Fibroblast of skin of right quadriceps (primary cell): ENCODE measurements at places on chromosomes 16 and 17.
A peak's percentile ranks its signal among the peaks of the same experiment; 100 is the strongest.

GRCh38 chr17:2123375-2124251 lies 68.7 kb downstream of the HIC1 start:
- DNase-seq: no peak

DNA sequence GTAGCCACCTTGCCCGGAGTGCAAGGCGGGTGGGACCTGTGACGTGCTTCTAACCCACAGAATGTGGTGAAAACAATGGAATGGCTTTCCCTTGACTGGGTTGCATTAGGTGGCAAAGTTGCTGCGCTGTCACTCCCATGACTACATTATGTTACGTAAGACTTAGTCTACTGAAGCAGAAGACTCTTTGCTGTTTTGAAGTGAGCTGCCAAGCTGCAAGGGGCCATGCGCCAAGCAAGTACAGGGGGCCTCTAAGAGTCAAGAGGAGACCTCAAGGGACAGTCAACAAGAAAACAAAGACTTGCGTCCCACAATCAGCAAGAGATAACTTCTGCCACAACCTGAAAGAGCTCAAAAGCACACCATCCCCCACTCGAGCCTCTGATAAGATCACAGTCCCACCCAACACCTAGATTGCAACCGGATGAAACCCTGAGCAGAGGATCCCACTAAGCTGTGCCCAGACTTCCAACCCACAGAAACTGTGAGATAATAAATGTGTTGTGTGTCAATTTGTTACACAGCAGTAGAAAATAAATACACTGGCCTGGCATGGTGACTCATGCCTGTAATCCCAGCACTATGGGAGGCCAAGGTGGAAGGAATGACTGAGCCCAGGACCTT lies 16.5 kb downstream of the ANKRD11 start:
- peak; percentile 34 for DNase-seq

DNA sequence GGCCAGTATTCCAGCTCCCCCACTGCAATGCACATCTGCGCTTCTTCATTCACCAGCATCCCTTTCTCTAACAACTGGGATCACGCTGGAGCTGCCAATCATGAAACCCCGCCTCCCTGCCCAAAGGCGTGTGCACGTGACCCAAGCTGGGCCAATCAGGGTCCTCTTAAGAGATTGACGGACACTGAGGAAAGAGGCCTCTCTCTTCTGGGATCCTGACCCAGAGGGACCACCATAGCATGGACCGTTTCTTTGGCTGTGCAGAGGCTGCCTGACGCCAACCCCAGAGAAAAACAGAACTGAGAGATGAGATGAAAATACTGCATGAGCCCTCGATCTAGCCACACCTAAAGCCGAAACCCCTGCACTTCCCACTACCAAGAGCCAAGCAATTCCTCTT lies 32.0 kb downstream of the COTL1 start:
- DNase-seq: no peak

DNA sequence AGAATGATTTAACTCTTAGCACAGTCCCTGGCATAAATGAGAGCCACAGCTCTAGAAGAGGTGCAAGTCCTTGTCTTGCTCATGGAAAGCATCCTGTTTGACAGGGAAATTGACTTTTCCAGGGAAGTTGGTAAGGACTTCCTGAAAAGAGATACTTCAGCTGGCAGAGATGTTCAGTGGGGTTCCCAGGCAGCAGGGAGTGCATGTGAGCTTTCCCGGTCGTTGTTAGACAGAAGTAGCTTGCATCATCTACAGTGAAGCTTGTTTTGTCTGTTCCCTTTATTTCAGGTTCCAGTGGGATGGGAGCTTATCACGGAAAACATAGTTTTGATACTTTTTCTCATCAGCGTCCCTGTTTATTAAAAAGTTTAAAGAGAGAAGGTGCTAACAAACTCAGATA lies 22.9 kb downstream of the ALDH3A2 start:
- DNase-seq: no peak

- no peak for DNase-seq
Observed at GRCh38 chr16:89563639-89564392, 3.3 kb downstream of the RPL13 start.

GRCh38 chr16:49399594-49400364 lies 26.2 kb downstream of the C16orf78 start:
- no peak for DNase-seq

DNA sequence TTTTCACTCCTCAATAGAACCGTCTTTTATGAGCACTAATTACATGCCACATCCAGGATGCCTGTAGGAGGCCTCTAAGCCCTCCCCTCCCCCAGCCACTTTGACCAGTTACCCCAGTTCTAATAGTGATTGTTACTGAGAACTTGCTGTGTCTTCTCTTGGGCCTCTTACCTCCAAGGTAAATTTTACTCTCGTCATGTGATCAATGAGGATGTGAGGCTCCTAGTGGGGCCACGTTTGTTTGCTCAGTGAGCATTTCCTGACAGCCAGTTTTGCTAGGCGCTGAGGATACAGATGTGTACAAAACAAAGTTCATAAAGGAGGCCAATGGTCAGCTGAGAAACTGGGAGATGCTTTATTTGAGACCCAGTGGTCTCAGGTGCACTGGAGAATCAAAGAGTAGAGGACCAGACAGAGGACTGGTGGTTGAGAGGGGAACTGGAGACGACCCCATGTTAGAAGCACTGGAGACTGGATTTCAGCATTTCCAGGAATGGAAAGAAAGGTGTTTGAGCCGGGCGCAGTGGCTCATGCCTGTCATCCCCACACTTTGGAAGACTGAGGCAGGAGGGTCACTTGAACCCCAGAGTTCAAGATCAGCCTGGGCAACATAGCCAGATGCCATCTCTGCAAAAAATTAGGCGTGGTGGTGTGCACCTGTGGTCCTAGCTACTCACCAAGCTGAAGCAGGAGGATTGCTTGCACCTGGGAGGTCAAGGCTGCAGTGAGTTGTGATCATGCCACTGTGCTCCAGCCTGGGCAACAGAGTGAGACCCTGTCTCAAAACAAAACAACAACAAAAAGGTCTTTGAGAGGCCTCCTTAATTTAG lies 2.6 kb downstream of the ATP2C2 start:
- no peak for DNase-seq

GRCh38 chr17:31843070-31843745 lies 15.8 kb downstream of the COPRS start:
- peak; percentile 59 for DNase-seq

DNA sequence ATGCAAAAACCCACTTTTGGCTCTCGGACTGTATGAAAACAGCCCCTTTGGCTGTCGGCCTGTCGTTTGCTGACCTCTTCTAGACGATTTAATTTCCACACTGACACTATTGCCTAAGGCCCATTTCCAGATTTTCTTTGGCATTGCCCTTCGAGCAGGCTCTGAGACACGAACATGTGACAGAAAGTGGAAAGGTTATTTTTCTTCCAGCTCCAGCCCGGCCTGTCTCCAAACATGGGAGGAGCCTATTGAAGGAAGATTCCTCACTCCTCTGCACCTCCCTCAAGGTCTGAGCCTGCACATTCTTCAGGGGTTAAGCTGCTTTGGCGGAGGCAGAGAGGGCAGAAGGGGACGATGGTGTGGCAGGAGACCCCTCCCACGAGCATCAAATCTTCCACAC lies 85.9 kb upstream of the FOXF1 start:
- no peak for DNase-seq

DNA sequence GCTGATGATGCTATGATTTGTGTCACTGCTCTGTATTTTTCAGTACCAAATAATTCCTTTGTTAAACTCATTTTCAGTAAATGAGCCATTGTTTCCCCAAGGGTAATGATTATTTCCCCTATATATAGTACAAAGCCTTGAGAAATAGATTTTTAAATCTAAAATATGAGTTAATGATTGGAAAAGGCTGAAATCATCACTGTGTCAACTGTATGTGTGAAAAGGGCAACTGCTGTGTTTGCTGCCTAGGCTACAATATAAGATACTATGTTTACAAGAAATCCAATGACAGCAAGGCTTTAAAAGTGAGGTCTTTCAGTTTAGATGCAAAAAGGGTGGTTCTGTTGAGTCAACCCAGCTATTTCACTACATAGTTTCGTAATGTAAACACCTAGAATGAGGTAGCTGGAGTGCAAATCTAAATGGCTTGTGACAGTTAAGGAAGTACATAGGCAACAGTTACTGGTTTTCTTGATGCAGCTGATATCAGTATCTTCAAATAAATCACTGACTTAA lies 15.3 kb downstream of the NLK start:
- DNase-seq: peak; percentile 31

GRCh38 chr17:1752425-1753262 lies 9.2 kb upstream of the SERPINF1 start:
- DNase-seq: no peak

- DNase-seq: no peak
Observed at GRCh38 chr16:84194470-84195200, 3.7 kb downstream of the ADAD2 start.

DNA sequence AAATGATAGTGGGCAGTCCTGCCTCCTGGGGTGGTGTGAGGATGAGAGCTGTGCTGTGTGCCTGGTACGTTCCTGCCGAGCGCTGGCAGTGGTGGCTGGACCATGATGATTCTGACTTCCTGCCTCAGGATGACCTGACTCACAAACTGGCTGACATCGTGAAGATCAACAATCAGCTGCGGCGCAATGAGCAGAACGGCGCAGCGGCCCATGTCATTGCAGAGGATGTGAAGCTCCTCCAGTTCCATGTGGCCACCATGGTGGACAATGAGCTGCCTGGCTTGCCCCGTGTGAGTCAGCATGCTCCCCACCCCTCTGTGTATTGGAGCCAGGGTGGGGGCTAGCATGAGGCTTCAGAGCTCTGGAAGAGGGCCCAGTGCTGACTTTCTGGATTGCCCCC lies 13.1 kb downstream of the POLR2A start:
- DNase-seq: no peak

DNA sequence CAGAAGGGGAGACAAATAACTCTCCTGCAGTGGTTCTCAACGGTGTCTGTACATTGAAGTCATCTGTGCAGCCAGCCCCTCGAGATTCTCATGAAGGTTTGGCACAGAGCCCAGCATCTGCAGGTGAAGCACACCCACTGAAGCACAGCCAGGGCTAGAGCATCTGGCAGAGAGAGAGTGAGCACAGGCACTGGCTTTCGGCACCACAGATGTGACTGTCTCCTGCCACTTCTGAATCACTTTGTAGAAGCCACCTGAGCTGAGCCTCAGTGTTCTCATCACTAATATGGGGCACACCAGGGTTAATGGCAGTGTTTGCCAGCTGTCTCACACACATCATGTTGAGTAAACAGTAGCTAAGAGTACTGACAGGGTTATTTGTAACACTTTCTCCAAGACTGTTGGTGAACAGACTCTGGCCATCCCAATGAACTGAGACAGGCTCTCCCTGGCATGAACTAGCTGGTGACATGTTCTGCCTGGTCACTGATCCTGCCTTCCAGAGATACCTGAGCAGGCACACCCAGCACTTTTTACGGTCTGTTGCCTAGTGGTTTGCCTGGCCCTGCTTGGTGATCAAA lies 10.9 kb downstream of the HSPB9 start:
- no peak for DNase-seq

DNA sequence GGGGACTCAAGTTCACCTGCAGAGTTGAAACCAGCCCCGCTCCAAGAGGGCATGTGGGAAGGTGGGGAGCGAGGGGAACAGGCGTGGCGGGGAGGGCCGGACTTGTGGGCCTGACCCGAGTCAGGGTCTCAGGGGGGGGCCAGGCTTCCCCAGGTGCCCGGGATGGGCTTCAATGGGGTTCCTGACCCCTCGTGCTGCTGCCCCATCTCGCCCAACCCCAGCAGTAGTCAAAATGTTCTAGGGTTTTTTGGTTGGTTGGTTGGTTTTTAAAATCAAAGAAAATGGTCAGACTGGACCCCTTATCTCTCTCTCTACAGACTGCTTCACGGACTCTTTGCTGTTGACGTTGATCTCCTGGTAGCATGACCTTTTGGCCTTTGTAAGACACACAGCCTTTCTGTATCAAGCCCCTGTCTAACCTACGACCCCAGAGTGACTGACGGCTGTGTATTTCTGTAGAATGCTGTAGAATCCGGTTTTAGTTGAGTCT lies 69.5 kb downstream of the AMFR start:
- no peak for DNase-seq

- peak; percentile 10 for DNase-seq
Observed at GRCh38 chr17:77649717-77650211, 308.7 kb upstream of the TNRC6C start.

DNA sequence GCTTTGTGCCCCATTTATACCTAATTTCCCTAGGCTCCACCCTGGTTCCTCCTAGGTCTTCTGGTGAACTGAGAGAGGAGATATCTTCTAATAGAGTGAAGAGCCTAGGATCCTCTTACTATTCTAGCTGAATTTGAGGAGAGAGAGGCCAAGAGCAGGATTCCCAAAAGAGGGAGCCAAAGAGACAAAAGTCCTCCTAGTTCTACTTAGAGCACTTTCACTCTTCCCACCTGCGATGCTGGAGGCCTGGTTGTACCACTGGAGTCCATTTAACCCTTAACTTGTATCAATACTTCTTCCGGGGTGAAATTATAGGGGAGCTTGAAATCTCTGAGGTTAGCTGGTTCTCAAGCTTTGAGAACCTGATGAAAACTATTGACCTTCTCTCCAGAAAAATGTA lies 3.4 kb upstream of the SSH2 start:
- DNase-seq: peak; percentile 20

DNA sequence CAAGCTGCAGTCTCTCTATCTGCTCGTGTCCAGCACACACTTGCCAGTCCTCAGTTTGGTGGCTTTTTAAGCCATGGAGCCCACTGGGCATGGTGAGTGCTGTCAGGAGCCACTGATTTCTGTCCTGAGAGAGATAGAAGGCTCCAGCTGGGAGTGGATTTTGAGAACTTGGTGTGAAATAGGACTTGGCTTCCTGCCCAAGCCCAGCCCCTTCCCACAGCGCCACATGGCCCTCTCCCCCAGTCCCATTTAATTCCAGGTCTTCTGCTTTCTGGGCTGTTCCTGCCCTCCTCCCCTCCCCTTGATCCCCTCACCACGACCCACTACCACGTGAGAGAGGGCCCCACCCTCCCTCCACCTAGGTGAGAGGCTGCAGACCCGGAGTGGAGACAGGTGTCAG lies 14.4 kb upstream of the ABCC3 start:
- no peak for DNase-seq

GRCh38 chr16:54242199-54242598 lies 44.4 kb downstream of the IRX3 start:
- DNase-seq: no peak

- no peak for DNase-seq
Observed at GRCh38 chr17:8227238-8227581, 16.8 kb upstream of the AURKB start.
